CD4-positive, alpha-beta T cell treated with Interferon alpha-2 for 1 hour (primary cell): ENCODE measurements at places on chromosomes 12 and 14.

- no peak for DNase-seq
These were observed 94.5 kb downstream of the SCARB1 start for GRCh38 chr12:124769163-124769530.

GRCh38 chr12:113315358-113315757 is 19.6 kb downstream of the SLC8B1 start:
- DNase-seq: no peak

GRCh38 chr14:63203618-63204406 is 431 bp upstream of the RHOJ start:
- DNase-seq: no peak

DNA sequence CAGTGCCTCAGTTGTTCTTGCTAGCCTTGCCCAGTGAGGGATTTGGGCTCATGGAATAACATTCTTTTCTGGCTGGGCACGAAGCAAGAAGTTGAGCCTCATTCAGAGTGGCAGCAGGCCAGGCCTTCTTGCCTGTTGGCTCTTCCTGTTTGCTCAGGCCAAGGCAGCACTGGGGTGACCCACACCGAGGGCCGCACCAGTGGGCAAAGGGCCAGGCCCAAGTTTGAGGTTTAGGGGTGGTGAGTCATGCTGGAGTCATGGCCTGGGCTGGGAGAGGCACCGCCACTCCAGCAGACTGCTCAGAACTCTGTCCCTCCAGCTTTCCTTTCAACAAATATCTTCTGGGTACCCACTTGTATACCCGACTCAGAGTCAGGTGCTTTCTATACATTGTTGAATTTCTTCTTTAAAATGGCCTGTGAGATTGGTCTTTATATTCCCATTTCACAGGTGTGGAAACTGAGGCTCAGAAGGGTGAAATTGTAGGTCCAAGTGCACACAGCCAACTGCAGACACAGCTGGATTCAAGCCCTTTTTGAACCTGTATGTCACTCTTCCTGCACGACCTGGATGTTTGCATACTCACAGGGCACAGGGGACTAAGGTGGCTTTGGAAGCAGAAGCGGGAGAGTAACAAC is 279.4 kb downstream of the FOXN3 start:
- no peak for DNase-seq

DNA sequence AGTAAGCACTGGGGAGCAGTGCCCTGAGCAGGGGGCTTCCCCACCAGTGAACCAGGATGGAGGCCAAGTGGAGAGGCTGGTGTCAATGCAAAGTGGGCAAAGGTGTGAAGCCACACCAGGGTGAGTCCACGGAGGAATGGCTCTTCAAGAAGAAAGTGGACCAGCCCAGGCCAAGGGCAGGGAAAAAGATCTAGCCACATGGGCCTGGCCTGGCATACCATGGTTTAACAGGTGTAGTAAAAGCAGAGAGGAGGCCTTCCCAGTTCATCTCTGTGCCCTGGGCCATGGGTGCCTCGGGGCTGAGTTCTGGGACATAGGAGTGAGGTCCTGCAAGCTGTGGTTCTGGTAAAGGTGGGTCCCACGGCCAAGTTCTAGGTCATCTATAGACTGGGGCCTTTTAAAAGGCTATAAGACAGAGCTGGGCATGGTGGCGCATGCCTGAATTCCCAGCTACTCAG is 153.4 kb downstream of the DPF3 start:
- no peak for DNase-seq

GRCh38 chr12:43749016-43749415 is 9.6 kb downstream of the PUS7L start:
- DNase-seq: no peak

DNA sequence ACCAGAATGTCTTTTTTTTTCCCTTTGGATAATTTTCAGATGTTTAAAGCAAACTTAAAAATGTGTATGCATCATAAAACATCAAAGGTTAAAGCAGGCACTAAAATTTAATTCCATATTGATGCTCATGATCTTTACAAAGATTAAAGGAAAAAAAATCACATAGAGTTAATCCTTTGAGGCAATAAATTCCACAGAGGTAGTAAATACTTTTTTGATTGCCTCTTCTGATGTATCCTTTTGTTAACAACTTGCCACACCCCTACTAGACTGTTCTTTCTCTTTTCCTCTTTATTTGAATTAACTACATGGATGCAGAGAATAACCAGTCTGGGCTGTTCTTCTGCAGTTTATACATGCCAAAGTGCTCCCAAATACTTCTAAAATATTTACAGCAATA is 45.2 kb upstream of the KCNJ8 start:
- DNase-seq: no peak

GRCh38 chr12:41605545-41606305 is 417.6 kb downstream of the PDZRN4 start:
- no peak for DNase-seq

GRCh38 chr14:75484711-75485429 is 37.4 kb upstream of the BATF start:
- no peak for DNase-seq

GRCh38 chr12:105960319-105961083 is 178.3 kb downstream of the NUAK1 start:
- DNase-seq: no peak

DNA sequence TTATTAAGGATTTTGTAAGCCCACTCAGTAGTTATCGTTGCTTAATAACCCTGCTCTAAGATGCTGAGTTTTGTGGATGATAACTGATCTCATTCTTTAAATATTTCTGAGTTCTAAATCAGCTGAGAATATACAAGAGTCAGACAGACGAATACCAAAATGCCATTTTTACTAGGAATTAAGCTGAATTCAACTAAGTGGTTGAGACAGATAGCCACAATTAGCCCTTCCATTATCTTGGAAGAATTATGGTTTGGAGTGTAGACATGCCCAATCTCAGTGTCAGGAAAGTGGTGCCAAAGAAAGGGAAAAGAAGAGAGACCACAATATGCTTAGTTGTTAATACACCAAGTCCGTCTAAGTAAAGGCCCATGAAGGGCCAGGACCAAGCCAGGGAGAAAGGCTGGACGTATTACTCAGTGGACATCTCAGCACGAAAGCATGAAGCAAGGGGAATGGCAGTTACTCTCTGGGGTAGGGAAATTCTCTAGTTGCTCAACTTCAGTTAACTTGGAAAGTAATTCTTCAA is 58.6 kb downstream of the KCNA5 start:
- DNase-seq: no peak

- no peak for DNase-seq
These were observed 47.1 kb upstream of the RERG start for GRCh38 chr12:15268309-15268708.

- DNase-seq: no peak
These were observed 64.9 kb downstream of the LGR5 start for GRCh38 chr12:71504476-71504875.

GRCh38 chr12:128930606-128931005 is 77.3 kb downstream of the GLT1D1 start:
- no peak for DNase-seq

DNA sequence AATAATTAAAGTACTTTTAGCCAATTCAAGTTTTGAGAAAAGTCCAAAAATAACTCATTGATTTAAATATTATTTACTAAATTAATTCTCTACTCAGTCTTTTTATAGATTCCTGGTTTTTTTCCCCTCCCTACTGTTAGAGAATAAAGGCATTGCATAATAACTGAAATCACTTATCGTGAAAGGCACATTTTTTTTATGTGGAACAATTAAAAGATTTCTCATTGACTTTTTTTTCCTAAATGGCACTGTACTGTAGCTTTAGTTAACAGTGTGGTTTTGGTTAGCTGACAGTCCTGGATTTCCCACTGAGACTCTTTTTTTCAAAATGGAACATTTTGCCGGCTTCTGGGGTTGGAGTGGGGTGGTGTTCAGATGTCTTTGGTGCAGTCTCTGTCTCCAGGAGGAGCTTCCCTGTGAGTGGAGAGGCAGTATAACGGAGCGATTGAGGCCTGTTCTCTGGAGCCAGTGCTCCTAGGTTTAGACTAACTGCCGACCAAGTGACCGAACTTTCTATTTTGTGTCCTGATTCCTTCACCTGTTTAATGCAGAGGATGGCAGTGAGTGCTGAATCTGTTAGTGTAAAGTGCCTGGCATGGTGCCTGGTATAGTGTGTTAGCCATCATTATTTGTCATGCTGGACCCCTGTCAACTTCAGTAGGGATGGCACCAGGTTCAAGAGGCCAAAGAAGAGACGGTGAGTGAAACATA is 117.7 kb downstream of the ADCK1 start:
- no peak for DNase-seq
